ACHN (cell line): ENCODE measurements at places on chromosomes 12 and 14.

GRCh38 chr12:32360956-32361355, 38.4 kb upstream of the FGD4 start:
- DNase-seq, result no peak

GRCh38 chr14:61188196-61188595, 92.9 kb downstream of the TMEM30B start:
- peak; percentile 66 for DNase-seq

- DNase-seq, result no peak
Observed at GRCh38 chr12:18283831-18284230, 22.5 kb downstream of the PIK3C2G start.

GRCh38 chr12:57299514-57300016, 48.6 kb upstream of the STAC3 start:
- no peak for DNase-seq

DNA sequence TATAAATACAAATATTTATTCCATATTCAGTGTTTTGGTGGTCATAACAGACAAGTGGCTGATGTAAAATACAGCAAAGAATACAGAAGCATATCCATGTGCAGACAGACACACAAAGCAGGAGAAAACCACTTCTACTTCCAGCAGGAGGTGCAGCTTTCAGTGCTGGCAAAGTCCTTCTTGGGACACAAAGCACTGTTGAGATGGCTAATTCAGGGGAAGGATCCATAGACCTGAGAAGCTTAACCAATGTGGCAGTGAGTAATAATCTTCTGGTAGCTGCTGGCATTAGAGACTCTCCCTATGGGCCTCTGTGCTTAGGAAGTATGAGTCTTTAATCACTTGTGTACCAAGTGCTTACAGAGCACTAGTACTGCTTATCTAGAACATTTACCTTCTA, 26.8 kb downstream of the AMN1 start:
- DNase-seq, result peak; percentile 35

DNA sequence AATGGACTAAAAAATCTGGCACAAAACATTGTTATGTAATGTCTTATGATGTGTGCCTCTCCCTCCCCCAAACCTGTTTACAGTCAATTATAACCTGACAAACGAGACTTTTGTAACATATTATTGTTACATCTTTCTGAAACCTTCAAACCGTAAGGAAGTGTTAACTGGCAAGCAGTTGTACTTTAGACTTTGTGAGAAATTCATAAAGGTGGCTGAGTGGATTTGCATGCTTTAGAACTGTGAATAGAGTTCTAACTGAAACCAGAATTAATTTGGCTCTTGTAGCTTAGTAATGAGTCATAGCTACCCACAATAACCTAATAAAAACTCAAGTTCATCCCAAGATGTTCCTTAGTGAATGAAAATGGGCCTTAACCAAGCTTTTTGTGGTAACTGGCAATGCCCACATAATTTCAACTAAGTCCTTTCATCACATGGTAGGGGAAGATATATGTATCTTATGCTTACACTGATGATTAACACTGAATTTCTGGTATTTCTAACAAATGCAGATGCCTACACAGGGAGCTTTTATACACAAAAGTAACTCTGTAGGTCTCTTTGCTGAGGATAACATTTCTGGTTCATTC, 29.7 kb downstream of the RAD9B start:
- no peak for DNase-seq

GRCh38 chr14:25136811-25137210, 86.9 kb upstream of the STXBP6 start:
- no peak for DNase-seq
